ENCODE measurements at places on chromosomes 13 and 19.

- no peak for DNase-seq
These were observed 18.8 kb upstream of the WASF3 start for GRCh38 chr13:26538363-26539317.

GRCh38 chr19:38862321-38863059 lies 12.7 kb upstream of the HNRNPL start:
- DNase-seq: no peak

DNA sequence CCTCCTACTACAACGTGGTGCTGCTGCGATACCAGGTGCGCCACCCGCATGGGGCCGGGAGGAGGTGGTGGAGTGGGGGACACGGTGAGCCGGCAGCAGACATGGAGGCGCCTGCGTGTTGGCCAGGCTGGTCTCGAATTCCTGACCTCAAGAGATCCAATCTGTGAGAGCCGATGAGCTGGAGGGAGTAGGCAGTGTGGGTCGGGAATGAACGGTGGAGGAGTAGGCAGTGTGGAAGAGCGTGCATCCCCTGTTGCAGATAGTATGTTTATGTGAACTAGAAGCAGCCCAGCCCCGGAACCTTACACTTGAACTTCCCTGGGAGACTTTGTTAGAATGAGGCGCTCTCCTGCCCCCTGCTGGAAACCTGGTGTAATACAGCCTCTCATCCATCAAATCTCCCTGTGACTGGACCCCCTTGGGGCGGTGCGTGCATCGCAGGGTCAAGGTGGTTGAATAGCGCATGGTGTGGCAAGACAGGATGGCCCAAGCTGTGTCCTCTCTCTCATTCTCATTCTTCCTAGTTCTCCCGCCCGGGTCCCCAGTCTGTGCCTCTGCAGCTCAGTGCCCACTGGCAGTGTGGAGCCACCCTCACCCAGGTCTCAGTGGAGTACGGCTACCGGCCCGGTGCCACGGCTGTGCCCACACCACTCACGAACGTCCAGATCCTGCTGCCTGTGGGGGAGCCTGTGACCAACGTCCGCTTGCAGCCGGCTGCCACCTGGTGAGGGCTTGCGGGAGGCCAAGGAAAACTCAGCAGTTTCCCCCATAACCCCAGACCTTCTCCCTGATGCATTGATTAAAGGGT lies 10.5 kb upstream of the B3GNT3 start:
- DNase-seq: peak; percentile 74

DNA sequence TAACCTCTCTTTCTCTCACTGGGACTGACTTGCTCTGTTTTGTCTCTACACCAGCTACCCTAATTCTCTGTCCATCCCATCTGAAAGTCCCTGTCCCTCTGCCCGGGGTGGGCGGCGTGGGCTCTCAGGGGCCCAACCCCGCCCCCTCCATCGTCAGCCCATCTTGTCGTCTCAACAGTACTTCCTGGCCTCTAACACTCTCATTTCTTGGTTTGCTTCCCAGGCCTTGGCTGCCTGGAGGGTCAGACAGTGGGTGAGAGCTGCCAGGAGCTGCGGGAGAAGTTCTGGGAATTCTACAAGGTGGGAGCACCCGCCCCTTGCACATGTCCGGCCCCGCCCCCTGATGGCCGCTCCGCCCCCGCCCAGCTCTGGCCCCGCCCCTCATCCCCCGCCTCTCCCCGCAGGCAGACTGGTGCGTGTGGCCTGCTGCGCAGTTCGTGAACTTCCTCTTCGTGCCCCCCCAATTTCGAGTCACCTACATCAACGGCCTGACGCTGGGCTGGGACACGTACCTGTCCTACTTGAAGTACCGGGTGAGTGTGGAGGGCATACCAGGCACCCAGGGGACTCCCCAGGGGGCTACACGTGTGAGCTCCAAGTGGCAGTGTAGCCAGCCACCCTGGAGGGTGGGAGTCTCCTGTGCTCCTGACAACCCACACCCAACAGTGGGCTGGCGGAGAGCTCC lies 1.7 kb downstream of the MPV17L2 start:
- DNase-seq: no peak

DNA sequence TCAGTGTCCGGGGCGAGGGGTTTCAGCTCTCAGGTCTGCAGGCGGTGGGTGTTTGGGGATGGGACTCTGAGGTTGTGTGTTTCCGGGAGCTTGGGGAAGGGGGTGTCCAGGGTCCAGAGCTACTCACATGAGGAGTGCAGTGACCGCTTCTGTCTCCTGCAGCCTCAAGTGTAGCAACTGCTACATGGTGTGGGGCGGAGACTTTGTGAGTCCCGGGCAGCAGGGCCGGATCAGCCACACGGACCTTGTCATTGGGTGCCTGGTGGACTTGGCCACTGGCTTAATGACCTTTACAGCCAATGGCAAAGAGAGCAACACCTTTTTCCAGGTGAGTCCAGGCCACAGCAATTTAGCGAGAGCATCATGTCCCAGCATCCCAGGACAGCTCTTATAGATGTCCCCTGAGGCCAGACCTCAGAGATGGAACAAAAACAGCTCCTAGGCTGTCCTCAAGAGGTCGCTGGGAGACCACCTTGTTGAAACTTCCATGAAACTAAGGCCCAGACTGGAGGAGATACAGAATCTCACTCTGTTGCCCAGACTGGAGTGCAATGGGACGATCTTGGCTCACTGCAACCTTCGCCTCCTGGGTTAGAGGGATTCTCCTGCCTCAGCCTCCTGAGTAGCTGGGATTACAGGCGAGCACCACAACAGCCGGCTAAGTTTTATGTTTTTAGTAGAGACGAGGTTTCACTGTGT lies 44.9 kb downstream of the RYR1 start:
- DNase-seq: no peak

DNA sequence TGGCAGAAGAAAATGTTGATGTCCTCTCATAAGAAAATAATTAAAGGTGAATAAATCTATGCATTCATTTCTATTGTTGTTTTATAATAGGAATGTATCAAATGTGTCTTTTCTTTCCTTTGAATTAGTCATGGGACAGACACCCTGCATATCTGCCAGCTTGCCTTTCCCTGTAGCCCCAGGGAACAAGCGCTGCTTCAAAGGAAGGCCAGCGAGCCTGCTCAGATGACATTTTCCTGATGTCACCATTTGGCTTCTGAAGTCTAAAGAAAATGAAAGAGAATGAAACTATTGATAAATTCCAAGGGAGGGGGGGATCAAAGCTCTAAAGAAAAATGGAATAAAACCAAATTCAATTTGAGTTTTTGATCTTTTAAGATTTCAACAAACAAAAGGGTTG lies 574.8 kb downstream of the IRS2 start:
- no peak for DNase-seq

DNA sequence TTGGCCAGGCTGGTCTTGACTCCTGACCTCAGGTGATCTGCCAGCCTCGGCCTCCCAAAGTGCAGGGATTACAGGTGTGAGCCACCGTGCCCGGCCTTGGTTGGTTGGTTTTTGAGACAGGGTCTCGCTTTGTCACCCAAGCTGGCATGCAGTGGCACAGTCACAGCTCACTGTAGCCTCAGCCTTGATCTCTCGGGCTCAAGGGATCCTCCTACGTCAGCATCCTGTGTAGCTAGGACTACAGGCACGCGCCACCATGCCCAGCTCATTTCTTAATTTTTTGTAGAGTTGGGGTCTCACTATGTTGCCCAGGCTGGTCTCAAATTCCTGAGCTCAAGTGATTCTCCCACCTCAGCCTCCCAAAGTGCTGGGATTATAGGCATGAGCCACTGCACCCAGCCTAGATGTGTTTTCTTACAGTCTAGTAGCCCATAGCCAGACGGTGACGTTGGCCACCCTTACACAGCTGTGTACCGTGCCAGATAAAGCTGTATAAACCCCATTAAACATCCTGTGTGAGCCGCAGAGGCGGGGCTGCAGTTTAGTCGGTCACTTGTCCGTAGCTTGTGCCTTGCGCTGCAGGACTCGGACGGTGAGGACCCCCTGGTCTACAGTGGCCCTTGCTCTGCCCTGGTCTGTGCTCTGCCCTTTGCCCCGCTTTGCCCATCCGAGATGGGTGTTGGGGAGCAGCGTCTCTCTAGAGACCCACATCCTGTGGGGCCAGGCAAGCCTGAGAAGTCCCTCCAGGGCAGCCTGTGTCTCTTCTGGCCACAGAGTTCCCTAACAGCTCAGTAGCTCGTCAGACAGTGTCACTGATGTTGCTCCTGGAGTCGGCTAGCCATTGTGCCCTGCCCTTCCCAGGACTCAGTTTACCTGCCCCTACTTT lies 9.8 kb downstream of the IRF3 start:
- DNase-seq: no peak

- DNase-seq: no peak
These were observed 67.5 kb downstream of the TSC22D1 start for GRCh38 chr13:44508562-44509077.

- no peak for DNase-seq
These were observed 7.0 kb upstream of the EPOR start for GRCh38 chr19:11390933-11391680.

- DNase-seq: no peak
These were observed 114.0 kb downstream of the UQCRFS1 start for GRCh38 chr19:29098863-29099481.

- DNase-seq: no peak
These were observed 97.7 kb upstream of the IPO5 start for GRCh38 chr13:97855570-97856303.

- no peak for DNase-seq
These were observed 1476.9 kb downstream of the EFNB2 start for GRCh38 chr13:105058517-105058916.

DNA sequence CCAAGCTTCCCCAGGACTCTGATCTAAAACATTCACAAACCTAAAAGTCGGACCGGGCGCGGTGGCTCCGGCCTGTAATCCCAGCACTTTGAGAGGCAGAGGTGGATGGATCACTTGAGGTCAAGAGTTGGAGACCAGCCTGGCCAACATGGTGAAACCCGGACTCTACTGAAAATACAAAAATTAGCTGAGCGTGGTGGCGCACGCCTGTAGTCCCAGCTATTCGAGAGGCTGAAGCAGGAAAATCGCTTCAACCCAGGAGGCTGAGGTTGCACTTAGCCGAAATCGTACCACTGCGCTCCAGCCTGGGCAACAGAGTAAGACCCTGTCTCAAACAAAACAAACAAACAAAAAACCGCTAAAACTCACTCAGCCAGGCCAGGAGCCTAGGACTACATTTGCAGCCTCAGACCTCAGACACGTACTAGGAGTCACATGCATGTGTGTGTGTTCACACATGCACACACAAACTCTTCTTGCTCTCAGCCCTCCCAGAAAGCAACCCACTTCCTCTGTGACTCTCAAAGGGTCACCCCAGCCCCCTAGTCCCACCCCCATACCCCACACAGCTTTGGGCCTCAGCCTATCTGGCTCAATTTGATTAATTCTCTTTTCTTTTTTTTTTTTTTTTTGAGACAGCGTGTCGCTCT lies 704 bp upstream of the NOTCH3 start:
- DNase-seq: no peak

GRCh38 chr13:96229356-96229755 lies 139.4 kb downstream of the HS6ST3 start:
- no peak for DNase-seq

DNA sequence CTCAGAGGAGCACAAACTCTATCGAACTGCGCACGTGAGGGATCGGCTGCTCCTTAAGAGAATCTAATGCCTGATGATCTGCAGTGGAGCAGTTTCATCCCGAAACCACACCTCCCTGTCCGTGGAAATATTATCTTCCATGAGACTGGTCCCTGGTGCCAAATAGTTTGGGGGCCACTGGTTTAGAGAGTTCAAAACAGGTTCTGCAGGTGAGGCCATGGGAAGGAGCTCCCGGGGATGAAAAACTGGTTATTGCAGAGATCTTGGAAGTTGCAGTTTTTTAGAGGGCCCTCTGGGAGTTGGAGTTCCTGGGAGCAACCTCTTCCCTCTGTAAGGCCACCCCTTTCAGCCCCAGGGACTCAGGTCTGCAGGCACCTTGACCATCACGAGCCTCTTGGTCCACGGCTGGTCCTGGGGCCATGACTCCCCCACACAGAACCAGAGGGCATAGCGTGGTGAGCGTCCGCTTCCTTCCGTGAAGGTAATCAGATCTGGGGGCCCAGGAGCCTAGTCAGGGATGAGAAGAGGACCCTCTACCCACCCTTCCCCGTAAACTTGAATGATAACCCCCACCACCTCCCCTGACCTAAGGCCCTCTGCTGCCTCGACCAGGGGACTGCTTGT lies 5.2 kb downstream of the IRF3 start:
- no peak for DNase-seq

All from stimulated activated CD4-positive, alpha-beta T cell treated with anti-CD3 and anti-CD28 coated beads, Interleukin-12 subunit alpha, Interleukin-12 subunit beta, amount 100 ng/mL, for 24 hours (primary cell).